ENCODE measurements at places on chromosomes 6 and 20.

GRCh38 chr20:62621251-62622110 is 20.8 kb upstream of the SLCO4A1 start:
- no peak for DNase-seq

DNA sequence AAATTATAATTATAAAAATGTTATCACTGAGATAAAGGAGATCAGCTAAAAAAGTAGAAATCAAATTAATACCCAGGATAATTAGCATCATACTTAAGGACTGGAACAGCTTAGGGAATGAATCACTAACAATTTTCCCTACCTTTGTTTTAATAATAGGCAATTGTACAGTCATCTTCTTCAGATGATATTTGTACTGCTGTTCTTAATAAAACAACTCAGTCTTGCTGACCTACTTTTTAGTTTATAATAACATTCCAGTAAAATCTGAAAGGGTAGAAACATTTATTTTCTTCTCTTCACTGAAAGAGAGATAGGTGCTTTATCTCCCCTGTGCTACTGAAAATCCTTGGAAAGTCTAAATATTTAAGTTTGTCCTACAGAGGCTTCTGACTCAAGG is 271.2 kb upstream of the THEMIS start:
- no peak for DNase-seq

DNA sequence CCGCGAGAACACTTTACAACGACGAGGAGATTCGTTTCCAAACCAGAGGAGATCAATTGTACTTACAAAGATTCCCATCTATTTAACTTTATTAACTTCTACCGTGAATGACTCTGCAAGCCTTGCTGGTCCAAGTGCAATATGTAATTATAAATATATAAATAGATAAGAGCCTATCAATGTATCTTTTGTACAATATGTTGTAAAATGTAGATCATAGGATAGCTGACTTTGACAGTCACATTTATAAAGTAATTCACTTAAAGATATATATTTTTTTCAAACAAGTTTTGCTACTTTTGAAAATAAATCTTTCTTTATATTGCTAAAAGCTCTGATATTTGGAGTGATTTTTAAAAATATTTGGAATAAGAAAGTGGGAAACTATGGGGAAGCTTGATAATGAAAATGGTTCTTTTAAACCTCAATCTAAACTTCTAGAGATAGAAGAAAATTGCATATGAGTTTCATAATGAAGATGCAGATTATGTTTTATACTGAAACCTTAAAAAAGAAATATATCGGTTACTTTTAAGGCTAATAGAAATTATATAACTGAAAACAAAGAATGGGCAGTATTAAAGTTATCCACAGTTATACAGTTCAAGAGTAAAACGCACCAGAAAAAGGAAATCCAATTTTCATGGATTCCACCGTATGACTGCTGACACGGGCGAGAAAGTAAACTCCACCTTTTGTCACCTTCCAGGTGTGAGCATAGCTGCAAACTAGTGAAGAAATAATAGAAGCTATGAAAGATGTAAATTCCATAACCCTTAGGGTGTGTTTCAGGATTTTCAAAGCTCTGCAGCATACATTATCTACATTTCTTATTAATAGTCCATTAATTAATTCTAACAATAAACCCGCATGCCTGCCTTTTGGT is 3.3 kb downstream of the TCF21 start:
- no peak for DNase-seq

- no peak for DNase-seq
Observed at GRCh38 chr6:28856620-28857005, 67.2 kb downstream of the TRIM27 start.

DNA sequence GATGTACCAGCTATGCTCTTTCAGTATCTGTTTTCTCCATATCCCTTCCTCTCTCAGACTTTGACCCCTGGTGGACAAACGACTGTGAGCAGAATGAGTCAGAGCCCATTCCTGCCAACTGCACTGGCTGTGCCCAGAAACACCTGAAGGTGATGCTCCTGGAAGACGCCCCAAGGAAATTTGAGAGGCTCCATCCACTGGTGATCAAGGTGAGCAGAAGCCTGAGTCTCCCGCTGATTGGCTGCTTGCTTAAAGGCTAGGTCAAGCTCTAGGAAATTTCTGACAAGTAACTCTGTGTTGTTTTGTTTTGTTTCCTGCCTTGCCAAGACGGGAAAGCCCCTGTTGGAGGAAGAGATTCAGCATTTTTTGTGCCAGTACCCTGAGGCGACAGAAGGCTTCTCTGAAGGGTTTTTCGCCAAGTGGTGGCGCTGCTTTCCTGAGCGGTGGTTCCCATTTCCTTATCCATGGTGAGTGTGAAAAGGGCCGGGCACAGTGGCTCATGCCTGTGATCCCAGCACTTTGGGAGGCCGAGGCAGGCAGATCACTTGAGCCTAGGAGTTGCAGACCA is 28.6 kb downstream of the C6orf89 start:
- DNase-seq: peak; percentile 8

- no peak for DNase-seq
Observed at GRCh38 chr6:4553387-4553786, 222.8 kb upstream of the CDYL start.
